Cortex of kidney (tissue), 1 donor: ENCODE measurements at places on chromosomes 4 and X.

GRCh38 chr4:150974750-150975149 lies 40.3 kb downstream of the LRBA start:
- DNase-seq: no peak

GRCh38 chr4:108693819-108694218 lies 43.4 kb downstream of the OSTC start:
- no peak for DNase-seq

GRCh38 chr4:76993787-76994641 lies 44.5 kb downstream of the SEPTIN11 start:
- DNase-seq: no peak

- no peak for DNase-seq
Measured at GRCh38 chr4:61375301-61375700, 175.2 kb downstream of the ADGRL3 start.

DNA sequence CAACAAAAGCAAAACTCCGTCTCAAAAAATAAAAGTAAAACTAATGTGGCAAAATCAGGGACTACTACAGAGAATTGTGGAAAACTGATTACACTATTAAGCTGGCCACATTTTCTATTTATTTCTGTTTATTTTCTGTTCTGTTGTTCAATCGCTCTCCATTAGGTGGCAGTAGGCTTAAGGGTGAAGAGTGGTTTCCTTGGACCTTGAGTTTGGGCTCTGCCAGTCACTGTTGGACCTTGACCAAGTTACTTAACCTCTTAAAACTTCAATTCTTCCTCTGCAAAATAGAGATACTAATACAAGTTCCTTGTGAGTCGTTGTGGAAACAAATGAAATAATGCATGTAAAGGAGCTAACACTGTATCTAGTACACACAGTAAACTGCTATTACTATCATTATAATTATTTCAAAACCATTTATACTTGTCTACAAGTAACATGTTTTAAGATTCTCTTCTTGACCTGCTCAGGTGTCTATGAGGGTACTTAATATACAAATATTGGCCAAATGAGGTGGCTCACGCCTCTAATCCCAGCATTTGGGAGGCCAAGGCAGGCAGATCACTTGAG lies 15.2 kb downstream of the HSD17B11 start:
- DNase-seq: no peak

DNA sequence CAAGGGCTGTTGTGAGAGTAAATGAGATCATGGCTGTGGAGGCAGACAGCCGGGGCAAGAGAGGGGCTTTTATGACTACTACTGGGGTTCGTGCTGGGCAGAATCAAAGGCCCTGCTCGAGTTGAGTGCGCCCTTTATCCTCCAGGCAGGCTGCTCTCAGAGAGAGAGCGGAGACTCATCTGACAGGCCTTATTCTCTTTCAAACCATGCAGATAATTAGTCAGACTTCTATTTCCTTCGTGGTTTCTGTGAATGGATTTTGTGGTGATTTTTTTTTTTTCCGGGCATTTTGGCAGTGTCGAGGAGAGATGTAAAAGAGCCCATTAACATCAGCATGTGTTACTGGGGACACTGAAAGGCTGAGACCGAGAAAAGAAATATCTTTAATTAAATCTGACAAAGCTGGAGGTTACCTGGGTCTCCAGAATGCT lies 73.6 kb downstream of the MED28 start:
- DNase-seq: no peak

GRCh38 chr4:170111085-170111484 lies 21.3 kb upstream of the AADAT start:
- DNase-seq: no peak

GRCh38 chr4:70392057-70392776 lies 5.5 kb upstream of the OPRPN start:
- DNase-seq: no peak

DNA sequence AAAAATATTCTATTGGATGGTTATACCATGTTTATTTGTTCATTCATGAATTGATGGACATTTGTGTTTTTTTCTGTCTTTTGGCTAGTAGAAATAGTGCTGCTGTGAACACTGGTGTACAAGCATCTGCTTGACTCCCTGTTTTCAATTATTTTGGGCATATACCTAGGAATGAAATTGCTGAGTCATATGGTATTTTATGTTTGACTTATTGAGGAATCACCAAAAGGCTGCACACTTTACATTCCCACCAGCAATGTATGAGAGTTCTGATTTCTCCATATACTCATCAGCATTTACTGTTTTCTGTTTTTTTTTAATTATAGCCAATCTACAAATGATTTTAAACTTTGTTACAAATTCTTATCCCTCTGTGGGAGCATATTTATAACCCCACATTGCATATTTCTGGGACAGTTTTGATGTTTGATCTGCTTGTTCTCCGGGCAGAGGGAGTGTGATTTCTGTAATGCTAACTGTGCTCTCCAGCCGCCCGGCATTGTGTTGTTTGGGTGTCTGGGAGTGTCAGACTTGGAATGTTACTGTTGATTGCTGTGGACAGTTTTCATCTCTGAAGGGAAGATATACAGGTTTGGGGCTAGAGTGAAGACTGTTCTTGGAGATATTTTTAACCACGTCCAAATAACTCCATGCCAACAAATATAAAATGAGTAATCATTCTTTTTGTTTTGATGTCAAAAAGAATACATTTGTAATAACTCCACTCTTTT lies 60.5 kb upstream of the PGRMC2 start:
- no peak for DNase-seq

GRCh38 chrX:48972220-48973164 lies 848 bp upstream of the KCND1 start:
- DNase-seq: no peak

DNA sequence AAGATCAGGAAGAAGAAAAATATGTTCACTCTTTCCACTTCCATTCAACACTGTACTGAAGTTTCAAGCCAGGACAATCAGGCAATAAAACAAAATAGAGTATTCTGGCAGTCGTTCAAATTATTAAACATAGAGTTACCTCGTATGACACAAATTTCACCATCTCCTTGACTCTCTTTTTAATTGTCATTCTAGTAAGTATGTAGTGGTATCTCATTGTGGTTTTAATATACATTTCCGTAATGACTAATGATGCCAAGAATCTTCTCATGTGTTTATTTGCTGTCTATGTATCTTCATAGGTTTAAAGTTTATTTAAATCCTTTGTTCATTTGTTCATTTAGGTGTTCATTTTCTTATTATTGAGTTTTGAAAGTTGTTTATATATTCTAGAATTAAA lies 352.2 kb downstream of the IDS start:
- DNase-seq: no peak

GRCh38 chrX:54920610-54921426 lies at the start of gene TRO:
Gene TRO (plus strand): TSS chrX:54920824. CDS start chrX:54922247, 1,423 bp downstream.
- DNase-seq: no peak

- DNase-seq: no peak
Measured at GRCh38 chr4:175531405-175532091, 280.5 kb downstream of the GPM6A start.

DNA sequence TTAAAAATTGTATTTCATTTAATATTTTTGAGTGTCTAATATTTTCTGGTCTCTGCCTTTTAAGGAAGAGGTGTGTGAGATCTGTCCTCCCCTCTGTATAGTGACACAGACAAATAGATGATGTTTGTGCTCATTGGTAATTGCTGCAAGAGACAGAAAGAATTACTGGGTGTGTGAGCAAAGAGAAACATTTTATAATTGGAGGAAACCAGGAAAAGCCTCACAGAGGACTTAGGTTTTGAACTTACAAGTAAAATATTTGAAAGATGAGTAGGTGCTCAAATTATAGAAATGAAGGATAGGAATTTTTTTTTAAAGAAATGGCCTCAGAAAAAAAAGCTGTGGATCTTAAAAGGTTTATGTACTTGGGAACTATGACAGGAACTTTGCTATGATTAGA lies 149.8 kb downstream of the SPCS3 start:
- no peak for DNase-seq

DNA sequence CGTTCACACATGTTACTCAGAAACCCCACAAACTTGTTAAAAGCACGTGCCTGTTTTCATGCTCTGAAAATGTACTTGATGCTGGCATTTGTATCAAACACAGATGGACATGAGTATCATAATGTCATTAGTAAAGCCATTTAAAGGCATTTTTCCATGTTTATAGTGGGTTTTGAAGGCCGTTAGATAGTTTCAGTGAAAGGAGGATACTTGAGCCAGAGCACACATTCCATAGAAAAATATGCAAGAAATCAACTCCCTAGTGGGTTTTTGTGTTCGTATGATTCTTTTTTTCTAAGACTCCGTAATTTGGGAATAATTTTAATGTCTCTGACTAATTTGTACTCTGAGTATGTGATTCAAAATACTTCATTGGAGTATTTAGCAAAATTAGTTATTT lies 216.2 kb upstream of the BMP3 start:
- no peak for DNase-seq

GRCh38 chr4:7893539-7893938 lies 46.1 kb downstream of the AFAP1 start:
- no peak for DNase-seq

GRCh38 chrX:39813631-39814277 lies 284.0 kb downstream of the BCOR start:
- DNase-seq: no peak

DNA sequence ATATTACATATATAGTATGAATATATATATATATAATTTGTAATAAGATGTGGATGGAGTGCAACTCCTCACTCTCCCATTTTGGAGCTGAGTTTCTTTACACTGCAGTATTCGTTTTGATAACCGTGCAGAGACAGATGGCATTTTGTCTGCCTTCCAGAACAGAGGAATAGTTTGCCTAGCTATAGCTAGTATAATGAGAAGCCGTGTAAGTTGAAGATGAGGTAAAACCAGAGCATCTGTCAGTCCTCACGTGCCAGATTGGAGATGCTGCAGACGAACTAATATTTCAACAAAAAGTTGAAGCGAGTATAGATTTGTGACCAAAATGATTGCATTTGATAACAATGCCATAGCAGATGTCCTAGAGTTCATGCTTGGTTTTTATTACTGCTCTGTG lies 180.6 kb downstream of the FMR1NB start:
- no peak for DNase-seq

GRCh38 chrX:15790769-15791290 lies 546 bp downstream of the ZRSR2 start:
- DNase-seq: no peak

DNA sequence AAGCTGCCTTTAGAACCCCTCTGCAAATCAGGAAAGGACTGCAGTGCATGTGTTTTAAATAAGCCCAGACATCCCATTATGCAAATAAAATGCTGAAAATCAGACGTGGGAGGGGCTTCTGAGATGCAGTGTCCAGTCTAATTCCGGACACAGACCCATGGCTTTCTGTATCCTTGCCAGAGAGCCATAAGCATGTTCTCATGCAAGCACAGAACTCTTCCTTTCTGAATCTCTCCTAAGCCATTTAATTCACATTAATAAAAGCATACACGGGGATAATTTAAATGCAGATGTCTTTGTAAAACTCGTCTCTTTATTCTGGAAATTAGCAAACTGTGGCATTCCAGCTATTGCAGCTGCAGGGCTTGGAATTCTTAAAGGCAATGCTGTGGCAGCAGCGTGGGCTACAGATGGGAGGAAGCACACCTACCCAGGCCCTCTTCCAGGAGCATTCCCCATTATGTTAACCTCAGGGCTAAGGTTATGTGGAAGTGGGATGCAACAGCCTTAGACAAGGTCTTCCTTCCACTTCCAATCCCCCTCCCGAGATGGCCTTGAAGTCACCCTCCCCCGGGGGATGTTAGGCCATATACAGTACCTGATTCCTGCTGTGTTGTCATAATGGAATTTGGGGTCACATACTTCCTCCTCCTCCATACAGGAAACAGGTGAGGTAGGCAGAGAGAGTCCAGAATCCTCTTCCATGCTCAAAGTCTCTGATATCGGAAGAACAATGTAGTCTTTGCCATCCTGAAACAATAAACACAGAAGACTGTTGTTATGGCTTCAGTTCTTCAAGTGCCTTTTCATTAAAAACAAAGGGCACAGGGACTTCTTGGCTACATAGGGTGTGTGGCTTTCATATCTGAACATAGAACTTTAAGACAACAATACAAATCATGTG lies 38.1 kb downstream of the KDR start:
- DNase-seq: no peak

GRCh38 chr4:14247767-14248166 lies 620.2 kb upstream of the BOD1L1 start:
- no peak for DNase-seq

GRCh38 chr4:15373363-15373762 lies 54.5 kb upstream of the C1QTNF7 start:
- no peak for DNase-seq

DNA sequence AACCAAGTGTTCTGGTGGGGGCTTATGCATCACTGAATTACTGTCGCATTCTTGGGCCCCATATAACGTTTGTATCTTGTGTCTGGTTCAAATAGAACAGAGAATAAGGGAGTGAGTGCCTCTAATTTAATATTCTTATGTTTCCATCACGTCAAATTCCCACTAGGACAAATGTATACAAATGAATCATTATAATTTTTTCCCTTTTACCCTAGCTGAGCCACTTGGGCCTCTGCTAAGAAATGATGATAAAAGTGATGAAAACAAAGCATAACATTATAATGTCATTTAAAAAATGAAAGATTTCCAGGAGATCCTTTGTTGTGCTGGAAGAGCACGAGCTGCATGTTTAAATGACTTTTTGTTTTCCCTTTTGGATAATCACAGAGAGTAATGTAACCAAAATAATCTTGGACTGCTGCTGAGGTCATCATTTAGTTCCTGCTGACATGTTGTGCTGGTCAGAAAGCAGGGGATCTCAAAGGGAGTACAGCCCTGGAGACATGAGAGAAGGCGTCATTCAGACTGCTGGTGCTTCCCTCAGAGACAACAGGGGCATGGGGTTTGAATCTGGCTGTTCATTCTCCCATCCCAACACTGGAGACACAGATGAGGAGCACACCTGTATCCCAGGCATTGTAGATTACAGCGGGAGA lies 105.1 kb upstream of the SCOC start:
- DNase-seq: no peak

- DNase-seq: no peak
Measured at GRCh38 chr4:81197864-81198524, 17.0 kb downstream of the PRKG2 start.

DNA sequence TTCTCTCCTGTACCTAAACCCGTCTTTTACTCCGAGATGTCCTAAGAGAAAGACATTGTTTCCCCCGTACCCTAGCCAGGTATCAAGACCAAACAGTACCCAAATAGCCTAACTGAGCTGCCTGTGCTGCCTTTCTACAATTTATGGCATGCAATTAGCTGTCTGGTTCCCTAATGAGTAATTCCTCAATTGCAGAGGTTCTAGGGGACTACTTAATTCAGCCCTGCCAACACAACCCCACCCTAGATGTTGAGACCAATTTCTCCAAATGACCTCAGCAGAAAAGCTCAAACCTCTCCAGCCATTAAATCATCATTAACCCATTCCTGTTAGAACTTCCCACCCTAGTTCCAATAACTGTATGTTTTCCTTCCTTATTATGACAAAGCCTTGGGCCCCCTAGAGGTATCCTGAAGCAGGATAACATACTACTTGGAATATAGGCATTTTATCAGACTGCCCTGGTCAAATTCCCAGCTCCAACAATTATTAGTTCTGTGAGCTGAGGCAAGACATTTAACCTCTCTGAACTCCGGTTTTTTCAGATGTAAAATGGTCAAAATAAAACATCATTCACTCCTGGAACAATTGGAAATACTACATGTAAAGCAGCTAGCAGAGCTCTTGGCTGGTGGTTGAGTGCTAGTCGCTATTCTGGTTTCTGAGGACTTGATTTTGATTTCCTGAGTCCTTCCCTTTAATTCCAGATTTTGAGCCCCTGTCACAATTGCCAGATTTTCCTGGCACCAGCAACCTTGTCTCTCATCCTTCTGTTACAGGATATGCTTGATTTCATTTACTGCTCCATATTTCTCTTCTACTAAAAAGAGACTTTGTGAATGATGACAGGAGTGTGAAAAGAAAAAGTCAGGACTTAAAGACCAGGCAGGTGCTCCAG lies 244.6 kb upstream of the TENM3 start:
- DNase-seq: no peak

- no peak for DNase-seq
Measured at GRCh38 chr4:121462660-121463261, 81.9 kb upstream of the QRFPR start.
